Colonic mucosa (tissue), 4 donors: ENCODE measurements at places on chromosomes 1 and 21. TPM values are rescaled to one million over a fixed set of nuclear protein-coding genes. Genes with fewer than 3 reads are reported as not detected.
A peak's percentile ranks its signal among the peaks of the same experiment; 100 is the strongest.

Gene RAB29
- 10.2 TPM for total RNA-seq

- peak; percentile 54 for DNase-seq
Observed at GRCh38 chr1:235411489-235412486, 44.6 kb downstream of the TBCE start.

DNA sequence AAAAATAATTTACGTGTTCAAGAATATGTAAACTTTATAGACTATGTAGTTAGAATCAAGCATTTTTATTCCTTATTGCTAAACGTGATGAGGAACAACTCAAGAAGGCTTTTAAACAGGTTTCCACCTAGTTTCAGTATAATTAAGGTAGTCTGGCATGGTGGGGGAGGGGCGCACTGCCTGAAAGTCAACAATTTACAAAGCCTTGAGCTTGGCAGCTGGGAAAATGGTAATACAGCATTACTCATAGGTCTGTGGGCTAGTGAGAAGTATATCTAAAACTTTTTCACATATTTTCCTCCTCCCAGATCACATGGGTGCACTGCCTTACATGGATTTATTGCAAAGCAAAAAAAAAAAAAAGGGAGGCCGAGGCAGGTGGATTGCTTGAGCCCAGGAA lies 75.2 kb downstream of the EVI5 start:
- DNase-seq, result no peak

Gene SUSD4
- total RNA-seq, result 0.37 TPM

DNA sequence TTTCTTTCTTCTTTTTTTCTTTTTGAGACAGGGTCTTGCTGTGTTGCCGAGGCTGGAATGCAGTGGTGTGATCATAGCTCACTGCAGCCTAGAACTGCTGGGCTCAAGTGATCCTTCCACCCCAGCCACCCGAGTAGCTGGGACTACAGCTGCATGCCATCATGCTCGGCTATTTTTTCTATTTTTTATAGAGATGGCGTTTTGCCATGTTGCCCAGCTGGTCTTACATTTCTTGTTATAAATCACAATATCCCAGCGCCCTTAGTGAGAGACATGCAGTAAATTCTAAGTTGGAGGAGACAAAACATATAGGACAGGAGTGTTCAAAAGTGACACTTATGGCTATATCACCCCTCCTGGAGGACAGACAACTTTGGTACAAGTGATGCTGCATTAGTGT lies 31.3 kb upstream of the ACTN2 start:
- DNase-seq, result no peak

DNA sequence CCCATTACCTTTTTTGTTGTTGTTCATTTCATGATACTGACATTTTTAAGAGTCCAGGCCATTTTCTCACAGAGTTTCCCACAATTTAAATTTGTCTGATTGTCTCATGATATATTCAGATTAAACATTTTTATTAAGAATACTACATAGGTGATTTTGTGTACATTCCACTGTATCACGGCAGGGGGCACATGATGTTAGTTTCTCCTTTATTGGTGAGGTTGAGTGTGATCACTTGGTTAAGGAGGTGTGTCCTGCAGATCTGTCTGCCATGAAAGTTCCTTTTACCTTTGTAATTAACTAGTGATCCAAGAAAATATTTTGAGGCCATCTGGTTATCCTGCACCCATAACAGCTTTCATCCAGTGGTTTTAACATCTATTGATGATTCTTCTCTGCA lies 11.8 kb downstream of the RTCA start:
- DNase-seq, result no peak

Gene DNASE2B
- 0.82 TPM for total RNA-seq

Gene RPTN
- not detected for total RNA-seq

- peak; percentile 88 for DNase-seq
Observed at GRCh38 chr1:85137660-85138059, 63.2 kb downstream of the SYDE2 start.

- DNase-seq, result no peak
Observed at GRCh38 chr1:48187969-48188563, 34.5 kb upstream of the SLC5A9 start.

Gene VAV3
- total RNA-seq, result 73.0 TPM

DNA sequence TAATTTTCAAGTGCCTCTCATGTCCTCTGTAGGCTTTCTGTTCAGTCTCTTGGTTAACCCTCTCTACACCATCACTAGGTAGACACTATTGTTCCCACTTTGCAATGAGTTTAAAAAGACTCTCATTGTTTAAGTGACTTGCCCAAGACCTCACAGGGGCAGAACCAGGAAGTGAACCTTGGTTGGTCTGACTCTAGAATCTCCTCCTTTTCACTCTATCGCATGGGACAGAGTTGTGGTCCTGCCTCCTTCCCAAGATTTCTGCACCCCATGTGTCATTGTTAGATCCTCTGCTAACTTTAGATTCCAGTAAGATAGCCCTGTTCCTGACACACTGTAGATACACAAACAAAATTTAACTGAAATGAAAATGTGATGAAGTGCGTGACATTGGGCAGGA lies 481.7 kb upstream of the USP24 start:
- no peak for DNase-seq

DNA sequence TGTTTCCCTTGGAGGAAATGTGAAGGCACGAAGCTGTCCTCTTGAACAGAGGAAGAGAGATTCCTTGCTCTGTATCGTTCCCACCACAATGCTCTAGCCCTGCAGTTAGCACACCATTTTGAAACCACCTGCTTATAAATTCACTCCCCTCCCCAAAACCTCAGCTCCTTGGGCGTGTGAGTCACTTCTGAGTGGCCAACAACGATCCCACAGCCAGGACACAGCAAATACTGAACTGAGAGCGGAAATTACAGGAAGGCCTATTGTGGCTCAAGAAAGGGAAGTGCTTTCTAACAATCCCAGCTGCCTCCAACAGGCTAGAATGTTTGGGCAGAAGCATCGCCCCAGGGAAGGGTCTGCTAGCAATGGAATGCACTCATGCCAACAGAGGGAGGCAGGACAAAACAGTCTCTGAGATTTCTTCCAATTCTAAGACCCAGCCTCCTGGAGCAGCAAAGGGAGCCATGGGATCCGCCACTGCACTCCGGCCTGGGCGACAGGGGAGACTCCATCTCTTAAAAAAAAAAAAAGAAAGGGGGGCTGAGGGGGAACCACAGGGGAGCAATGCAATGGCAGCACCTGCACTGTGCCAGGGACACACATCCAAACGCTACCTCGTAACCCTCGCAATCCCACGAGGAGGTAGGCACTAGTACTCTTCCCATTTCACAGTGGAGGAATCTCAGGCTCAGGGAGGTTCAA lies 1.9 kb downstream of the TMEM53 start:
- no peak for DNase-seq

- no peak for DNase-seq
Observed at GRCh38 chr1:218863987-218864386, 309.7 kb upstream of the LYPLAL1 start.

GRCh38 chr1:111952125-111952657 lies 37.3 kb downstream of the KCND3 start:
- DNase-seq, result no peak

Gene SLC45A1
- 0.42 TPM for total RNA-seq

Gene NBPF12
- total RNA-seq, result 6.6 TPM

GRCh38 chr1:226100436-226101391 lies 38.2 kb downstream of the H3-3A start:
- DNase-seq, result peak; percentile 56
